ENCODE measurements at places on chromosomes 11 and 22.

DNA sequence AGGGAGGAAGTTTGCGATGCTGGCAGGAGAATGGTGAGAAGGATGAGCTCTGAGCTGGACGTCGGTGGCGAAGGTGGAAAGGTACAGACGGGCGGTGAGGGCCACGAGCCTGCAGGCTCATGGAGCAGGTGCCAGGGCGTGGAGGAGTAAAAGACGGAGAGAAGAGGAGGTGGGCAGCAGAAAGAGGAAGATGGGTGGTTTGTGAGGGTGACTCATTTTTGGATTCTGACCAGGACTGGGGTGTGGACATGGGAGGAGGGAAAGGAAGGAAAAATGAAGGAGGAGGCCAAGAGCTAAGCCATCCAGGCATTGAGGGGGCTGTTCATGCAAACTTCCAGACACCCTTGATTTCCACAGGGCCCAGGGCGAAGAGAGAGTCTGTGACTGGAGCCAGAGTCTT lies 3.5 kb downstream of the ZDHHC24 start:
- DNase-seq = no peak

GRCh38 chr11:43515090-43515489 lies 156.4 kb downstream of the TTC17 start:
- DNase-seq = no peak

DNA sequence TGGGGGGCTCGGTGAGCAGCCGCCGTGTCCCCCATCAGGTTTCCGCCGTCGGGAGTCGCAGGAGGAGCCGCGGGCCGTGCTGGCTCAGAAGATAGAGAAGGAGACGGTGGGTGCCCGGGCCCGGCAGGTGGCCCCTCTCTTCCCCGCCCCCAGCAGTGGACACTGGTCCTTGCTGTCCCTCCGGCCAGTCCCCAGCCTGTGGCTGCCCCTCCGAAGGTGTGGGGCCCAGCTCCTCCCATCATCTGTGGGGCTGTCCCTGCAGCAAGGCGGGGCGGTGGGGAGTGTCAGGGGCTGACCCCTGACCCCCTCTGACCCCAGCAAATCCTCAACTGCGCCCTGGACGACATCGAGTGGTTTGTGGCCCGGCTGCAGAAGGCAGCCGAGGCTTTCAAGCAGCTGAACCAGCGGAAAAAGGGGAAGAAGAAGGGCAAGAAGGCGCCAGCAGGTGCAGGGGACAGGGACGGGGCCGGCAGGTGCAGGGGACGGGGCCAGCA lies 15.3 kb downstream of the EPS8L2 start:
- DNase-seq = no peak

- DNase-seq = no peak
Measured at GRCh38 chr11:40401132-40401853, 1058.2 kb downstream of the LRRC4C start.

DNA sequence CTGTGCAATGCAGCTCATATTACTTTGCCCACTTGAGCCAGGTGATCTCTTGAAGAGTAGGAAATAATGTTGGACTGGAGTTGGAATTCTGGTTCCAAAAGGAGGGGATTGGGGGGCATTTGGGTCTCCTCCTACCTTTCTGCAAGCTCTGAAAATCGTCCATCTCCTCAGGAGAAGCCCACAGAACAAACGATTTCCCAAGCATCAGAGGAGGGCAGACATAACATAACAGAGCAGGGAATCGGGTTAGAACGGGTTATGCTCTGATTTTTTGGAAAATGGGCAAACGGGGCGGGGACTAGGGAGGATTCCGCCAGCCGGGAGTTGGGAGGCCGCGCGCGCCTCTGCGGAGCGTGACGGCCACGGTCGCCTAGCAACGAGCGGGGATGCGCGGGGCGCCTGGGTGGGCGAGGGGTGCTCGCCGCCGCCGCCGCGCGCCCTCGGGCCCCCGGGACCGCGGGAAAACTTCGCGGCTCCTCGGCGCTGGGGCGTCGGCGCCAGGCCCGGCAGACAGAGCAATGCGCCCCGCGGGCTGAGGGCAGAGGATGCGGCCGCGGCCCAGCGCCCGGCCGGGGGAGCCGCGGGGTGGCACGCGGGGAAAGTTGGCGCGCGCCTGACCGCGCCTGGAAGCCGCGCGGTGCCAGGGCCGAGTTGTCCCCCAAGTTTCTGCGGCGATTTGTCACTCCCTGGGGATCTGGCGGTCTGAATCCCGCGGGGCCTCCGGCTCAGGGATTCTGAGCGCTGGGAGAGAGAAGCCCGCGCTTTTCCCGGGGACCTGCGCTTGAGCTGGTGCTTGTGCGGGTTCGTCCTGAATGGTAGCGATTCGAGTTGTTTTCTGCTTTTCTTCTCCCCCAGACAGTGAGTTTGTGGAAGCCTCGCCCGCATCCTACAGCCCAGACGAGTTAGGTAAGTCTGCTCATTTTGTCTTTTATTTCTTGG lies 27.8 kb upstream of the AMOTL1 start:
- DNase-seq = no peak

GRCh38 chr11:20522536-20522935 lies 76.9 kb upstream of the SLC6A5 start:
- DNase-seq = no peak

GRCh38 chr11:103167166-103167565 lies 57.9 kb downstream of the DYNC2H1 start:
- no peak for DNase-seq

GRCh38 chr11:60982184-60982583 lies 10.7 kb downstream of the CD6 start:
- DNase-seq = no peak

DNA sequence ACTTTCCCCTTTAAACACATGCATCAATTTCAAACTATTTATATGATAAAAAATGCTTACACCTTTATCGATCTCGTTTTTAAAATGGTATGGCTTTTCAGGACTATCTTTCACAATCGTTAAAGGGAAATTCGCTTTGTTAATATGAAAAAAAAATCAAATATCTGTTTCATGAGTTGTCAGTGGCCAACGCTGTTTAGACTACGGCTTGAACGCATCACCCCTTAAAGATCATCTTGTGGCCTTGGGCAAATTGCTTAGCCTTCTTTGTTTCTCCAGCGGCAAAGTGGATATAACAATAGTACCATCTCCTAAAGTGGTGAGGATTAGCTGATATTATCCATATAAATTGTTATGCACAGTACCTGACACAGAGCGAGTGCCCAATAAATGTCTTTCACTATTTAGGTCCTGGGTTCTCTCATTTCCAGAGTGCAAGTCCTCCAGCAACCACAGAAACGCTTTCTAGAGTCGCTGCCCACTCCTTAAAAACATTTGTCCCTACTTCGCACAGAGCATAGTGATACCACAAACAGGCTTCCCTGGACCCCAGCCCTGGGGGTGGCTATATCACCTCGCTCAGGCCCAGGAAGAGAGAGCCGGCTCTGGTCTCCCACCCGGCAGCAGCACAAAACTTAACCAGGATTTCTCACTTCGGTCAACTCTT lies 904 bp downstream of the SLC35F2 start:
- no peak for DNase-seq

DNA sequence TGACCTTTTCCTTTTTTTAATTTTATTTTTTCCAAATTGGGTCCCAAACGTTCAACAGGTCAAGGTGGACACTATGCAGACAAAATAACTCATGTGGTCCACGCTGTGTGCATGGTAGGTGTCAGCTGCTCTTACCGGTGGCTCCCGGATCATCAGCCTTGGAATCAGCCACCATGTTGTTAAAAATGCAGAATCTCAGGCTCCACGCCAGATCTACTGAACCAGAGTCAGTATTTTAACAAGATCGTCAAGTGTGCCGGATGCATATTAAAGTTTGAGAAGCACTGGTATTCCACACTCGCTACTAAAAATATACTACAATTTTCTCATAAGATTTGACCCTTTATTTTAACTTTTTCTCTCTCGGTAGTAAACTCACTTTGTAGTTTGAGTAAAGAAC lies 553 bp upstream of the LDLRAD3 start:
- no peak for DNase-seq

GRCh38 chr22:20956258-20957101 lies 10.6 kb upstream of the AIFM3 start:
- no peak for DNase-seq

DNA sequence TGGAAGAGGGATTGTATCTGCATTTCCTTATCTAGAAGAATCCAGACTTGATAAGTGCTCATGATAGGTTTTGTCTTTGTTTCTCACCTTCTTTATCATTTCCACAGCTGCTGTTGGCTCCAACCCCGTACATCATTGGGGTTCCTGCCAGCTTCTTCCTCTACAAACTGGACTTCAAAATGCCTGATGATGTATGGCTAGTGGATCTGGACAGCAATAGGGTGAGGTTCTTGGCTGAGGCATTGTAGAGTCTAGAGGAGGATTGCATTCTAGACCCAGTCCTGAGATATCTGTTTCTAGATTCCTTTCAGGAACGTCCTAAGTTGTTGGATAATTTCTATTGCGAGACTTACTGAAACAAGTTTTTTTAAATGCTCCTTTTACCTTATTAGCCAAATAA lies 8.1 kb downstream of the MADD start:
- no peak for DNase-seq

DNA sequence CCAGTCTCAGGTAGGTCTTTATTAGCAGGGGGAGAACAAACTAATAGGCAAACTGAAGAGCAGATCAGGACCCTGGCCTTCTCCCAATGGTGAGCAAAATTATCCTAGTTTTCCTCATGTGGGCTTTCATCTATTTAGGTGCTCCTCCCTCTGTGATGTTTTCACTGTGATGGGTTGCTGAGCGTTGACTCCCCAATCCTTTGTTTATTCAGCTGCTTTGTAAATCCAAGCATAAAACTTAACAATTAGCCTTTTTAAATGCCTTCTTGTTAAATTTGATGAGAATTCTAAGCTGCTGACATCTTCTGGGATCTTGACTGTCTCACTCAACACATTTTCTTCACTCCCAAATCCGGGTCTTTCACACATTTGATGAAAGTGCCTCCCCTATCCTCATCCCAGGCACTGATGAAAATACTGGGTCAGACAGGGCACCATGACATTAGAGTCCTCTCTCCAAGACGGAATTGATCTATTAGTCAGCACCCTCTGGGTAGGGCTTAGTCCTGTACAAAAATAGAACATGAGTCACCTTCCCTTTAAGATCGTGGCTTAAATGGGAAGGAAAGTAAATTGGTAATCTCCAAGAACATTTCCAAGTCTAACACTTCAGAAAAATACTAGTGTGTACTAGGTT lies 199.3 kb upstream of the ISX start:
- DNase-seq = no peak

DNA sequence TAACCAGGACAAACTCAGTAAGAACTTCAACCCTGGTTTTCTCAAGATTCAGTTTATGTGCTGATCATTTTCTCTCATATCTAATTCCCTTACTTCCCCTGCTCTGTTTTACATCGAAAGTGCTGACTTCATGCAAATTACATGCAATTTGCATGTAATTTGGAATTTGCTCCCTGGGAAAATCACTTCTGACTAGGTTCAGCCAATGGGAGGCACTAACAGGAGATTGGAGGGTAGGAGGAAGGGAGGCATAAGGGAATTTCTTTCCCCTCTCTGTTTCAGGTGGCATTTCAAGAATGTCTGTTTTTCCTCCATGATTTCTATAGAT lies 363.3 kb upstream of the CCDC90B start:
- DNase-seq = no peak

DNA sequence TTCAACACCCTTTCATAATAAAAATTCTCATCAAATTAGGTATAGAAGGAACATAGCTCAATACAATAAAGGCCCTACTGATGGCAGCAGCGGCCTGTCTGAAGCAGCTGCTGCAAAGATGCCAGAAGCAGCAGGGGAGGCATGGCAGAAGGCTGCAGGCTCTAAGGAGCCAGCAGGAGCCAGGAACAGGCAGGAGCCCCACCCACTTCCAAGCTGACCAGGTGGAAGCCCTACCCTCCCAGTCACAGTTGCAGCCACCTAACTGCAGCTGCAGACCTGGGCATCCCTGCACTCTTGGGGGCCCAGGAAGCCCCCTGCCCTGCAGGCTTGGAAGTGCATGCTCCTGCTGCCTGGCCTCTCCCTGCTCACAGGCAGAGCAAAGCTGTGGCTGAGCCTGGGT lies 18.2 kb upstream of the OR6A2 start:
- DNase-seq = no peak

- no peak for DNase-seq
Measured at GRCh38 chr11:27234043-27234668, 128.9 kb downstream of the CCDC34 start.

DNA sequence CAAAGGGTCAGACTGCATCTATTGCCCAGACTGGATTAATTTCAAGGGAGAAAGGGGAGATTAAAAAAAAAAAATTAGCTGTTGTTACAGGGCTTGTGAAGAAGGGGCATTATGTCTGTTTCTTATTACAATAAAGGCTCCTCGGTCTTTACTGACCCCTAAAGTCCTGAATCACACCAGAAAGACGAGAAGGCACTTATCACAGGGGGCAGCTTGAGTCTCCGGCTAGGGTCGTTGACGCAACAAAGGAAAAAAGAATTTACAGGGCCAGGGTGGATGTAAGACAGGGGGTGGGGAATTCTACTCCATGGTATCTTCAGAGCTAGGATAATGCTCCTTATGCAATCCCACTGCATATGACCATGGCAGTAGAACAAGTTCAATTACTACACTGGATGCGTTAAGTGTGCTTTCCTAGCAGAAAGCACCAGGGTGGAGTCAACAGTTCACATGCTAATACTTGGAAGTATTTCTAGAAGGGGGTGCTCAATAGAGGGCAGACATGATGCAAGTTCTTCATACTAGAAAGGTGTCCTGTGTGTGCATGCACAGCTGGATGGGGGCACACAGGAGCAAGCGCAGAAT lies 16.5 kb downstream of the DDX17 start:
- no peak for DNase-seq

DNA sequence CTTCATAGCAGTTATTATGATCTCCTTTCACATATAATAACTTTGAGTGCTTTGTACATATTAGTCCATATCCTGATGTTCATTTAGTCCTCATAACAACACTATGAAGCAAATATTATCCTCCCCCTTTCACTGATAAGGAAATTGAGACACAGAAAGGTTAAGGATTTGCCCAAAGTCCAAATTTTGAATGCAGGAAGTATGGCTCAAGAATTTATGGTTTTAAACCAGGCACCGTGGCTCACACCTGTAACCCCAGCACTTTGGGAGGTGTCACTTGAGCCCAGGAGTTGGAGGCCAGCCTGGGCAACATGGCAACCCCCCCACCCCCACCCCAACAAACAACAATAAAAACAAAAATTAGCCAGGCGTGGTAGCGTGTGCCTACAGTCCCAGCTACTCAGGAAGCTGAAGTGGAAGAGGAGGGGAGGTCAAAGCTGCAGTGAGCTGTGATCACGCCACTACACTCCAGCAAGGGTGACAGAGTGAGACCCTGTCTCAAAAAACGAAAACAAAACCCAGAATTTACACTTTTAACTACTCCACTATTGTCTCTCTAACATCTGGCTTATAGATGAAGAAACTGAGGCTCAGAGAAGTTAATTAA lies 8.6 kb downstream of the CCDC34 start:
- no peak for DNase-seq

GRCh38 chr11:133819746-133820315 lies 25.5 kb downstream of the SPATA19 start:
- DNase-seq = no peak

DNA sequence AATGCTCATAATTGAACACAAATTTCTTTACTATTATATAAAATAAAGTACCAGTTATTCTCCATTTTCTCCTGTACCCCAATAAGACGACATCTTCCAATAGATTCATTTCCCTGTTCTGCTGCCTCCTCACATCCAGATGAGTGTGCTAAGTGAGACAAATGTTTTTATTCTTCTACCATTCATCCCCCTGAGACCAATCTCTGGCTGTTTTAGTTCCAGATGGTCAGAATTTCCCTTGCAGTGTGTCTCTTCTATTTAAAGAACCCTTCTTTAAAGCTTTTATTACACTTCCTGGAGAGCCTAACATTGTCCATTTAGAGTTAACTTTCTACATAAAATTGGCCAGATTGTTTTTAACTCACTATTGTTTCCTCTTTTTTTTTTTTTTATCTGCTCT lies 41.2 kb upstream of the GLYATL1 start:
- no peak for DNase-seq

- DNase-seq = no peak
Measured at GRCh38 chr22:30580896-30581295, 6.4 kb upstream of the GAL3ST1 start.

Data from activated CD4-positive, alpha-beta T cell treated with anti-CD3 and anti-CD28 coated beads for 24 hours (primary cell).